ENCODE measurements at places on chromosomes 2 and 18. TPM values are rescaled to one million over a fixed set of nuclear protein-coding genes. Genes with fewer than 3 reads are reported as not detected.

The KCNE4 gene
- total RNA-seq: 7.3 TPM

The AMER3 gene
- total RNA-seq: not detected

The NEU2 gene
- not detected for total RNA-seq

The FBXO48 gene
- under 0.01 TPM for total RNA-seq
